ENCODE measurements at places on chromosomes 6 and 20. TPM values are rescaled to one million over a fixed set of nuclear protein-coding genes. Genes with fewer than 3 reads are reported as not detected.

Gene CYP24A1
- total RNA-seq, result 0.12 TPM

Gene STMND1
- total RNA-seq, result not detected

Gene C6orf163
- 1.8 TPM for total RNA-seq

Gene PRR18
- total RNA-seq, result not detected

Gene IL17A
- not detected for total RNA-seq

Gene KIF25
- total RNA-seq, result not detected

Gene EYA4
- not detected for total RNA-seq

Gene GUCA1A
- not detected for total RNA-seq

Gene SRMS
- 0.23 TPM for total RNA-seq

Gene NCOA5
- 18.0 TPM for total RNA-seq

Gene UNC5CL
- 4.4 TPM for total RNA-seq

Gene TGM2
- total RNA-seq, result 0.33 TPM

Gene RBM24
- not detected for total RNA-seq

DNA sequence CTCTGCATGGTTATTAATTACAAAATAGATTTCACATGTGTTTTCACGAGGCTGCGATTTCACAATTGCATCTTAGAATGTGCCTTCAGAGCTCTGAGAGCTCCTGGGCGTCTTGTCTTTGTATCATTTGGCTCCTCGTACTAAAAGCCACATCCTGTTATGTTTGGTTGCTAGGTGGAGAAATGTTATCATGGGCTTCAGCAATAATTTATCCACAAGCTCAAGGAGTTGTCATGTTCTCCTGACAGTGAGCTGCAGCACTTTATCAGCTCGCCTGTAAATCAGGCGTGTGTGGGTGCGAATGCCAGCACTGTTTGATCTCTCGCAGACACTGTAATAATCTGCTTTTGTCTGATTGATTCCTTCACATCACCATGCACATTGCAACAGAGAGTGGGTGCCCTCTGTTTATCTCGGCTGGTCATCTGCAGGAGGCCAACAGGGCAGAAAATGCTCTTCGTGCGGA is 218.6 kb upstream of the ZFP64 start:
- no peaks in the 10 kb centered on the region for H3K36me3 ChIP-seq
- H3K27me3 ChIP-seq, result no peaks in the 10 kb centered on the region
- peak; percentile 91 for DNase-seq

DNA sequence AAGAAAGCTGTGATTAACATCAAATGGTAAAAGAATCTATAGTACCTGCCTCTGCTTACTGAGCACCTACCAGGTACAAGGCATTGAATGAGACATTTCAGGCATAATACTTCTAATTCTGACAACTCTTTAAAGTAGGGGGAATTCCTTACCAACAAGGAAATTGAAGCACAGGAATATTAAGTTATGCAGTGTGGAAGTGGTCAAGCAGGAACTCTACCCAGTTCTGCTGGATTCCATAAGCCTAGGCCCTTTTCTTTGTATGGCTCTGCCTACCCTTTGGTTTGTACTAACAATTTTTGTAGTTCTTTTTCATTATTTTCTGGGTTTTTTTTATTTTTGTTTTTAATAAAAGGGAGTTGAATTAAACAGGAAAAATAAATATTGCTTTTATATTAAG is 114.5 kb downstream of the MAP3K5 start:
- no peak overlapping the region for H3K27ac ChIP-seq
- H3K27me3 ChIP-seq, result no peaks in the 10 kb centered on the region
- no peaks in the 10 kb centered on the region for H3K4me1 ChIP-seq
- H3K4me3 ChIP-seq, result no peak overlapping the region

- H3K27me3 ChIP-seq, result no peaks in the 10 kb centered on the region
- DNase-seq, result peak; percentile 11
- H3K36me3 ChIP-seq, result no peaks in the 10 kb centered on the region
- peaks cover 20% of the 10 kb centered on the region for H3K4me1 ChIP-seq
- no peak overlapping the region for H3K4me3 ChIP-seq
These were observed 70.2 kb upstream of the CD93 start for GRCh38 chr20:23156170-23156841.

DNA sequence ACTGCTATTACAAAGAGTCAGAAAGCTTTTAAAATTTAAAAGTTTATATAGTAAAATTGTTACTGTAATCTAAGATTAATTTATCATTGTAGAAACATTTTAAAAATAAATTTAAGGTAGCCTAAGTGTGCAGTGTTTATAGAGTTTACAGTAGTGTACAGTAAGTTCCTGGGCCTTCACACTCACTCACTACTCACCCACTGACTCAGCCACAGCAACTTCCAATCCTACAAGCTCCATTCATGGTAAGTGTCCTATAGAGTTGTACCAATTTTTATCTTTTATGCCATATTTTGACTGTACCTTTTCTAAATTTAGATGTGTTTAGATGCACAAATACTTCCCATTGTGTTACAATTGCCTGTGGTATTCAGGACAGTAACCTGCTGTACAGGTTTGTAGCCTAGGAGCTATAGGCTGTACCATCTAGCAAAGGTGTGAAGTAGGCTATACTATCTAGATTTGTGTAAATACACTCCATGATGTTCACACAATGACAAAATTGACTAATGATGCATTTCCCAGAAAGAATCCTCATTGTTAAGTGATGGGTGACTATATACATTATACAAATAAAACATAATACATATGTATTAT is 10.2 kb upstream of the TMEM170B start:
- peaks cover 3% of the 10 kb centered on the region for H3K27me3 ChIP-seq
- no peaks in the 10 kb centered on the region for H3K4me1 ChIP-seq
- H3K4me3 ChIP-seq, result no peak overlapping the region
- no peak for DNase-seq

- H3K4me3 ChIP-seq, result no peak overlapping the region
- H3K27ac ChIP-seq, result no peak overlapping the region
- H3K4me1 ChIP-seq, result no peaks in the 10 kb centered on the region
- H3K36me3 ChIP-seq, result no peaks in the 10 kb centered on the region
- H3K27me3 ChIP-seq, result no peaks in the 10 kb centered on the region
These were observed 127.9 kb upstream of the AGPAT4 start for GRCh38 chr6:161401587-161402309.

DNA sequence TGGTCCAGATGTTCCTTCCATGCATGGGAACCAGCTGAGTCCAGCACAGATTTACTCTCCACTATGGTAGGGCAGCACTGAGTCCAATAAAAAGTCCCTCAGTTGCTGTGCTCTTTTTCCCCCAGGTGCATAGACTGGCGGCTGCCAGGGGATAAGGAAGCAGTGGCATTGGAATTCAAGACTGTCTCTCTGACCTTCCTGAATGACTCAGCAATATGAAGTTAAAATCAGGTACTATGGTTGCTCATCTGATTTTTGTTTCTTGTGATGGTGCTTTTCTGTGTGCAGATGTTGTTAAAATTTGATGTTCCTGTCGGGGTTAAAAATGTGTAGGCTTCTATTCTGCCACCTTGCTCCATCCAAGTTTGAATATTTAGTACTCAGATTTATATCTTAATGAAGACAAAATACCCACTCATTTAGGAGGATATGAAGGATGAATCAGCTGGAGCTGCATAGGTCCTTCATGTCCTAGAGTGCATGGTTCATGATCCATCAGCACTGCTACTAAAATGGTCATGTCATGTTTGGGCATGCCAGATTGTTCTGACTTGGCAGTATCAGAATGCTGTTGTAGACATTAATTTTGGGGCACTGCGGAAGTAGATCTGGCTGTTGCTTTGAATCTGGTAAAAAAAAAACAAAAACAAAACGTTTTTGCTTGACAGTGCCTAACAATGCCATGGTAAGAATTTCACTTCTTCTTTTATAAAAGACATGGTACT is 321.2 kb upstream of the MAP3K7 start:
- H3K36me3 ChIP-seq, result no peaks in the 10 kb centered on the region
- no peaks in the 10 kb centered on the region for H3K4me1 ChIP-seq
- DNase-seq, result no peak
- H3K27ac ChIP-seq, result no peak overlapping the region
- H3K27me3 ChIP-seq, result no peaks in the 10 kb centered on the region
- H3K4me3 ChIP-seq, result no peak overlapping the region

- no peaks in the 10 kb centered on the region for H3K27me3 ChIP-seq
- DNase-seq, result no peak
- H3K4me3 ChIP-seq, result no peak overlapping the region
- H3K27ac ChIP-seq, result no peak overlapping the region
These were observed 19.0 kb upstream of the STX11 start for GRCh38 chr6:144131248-144131709.

DNA sequence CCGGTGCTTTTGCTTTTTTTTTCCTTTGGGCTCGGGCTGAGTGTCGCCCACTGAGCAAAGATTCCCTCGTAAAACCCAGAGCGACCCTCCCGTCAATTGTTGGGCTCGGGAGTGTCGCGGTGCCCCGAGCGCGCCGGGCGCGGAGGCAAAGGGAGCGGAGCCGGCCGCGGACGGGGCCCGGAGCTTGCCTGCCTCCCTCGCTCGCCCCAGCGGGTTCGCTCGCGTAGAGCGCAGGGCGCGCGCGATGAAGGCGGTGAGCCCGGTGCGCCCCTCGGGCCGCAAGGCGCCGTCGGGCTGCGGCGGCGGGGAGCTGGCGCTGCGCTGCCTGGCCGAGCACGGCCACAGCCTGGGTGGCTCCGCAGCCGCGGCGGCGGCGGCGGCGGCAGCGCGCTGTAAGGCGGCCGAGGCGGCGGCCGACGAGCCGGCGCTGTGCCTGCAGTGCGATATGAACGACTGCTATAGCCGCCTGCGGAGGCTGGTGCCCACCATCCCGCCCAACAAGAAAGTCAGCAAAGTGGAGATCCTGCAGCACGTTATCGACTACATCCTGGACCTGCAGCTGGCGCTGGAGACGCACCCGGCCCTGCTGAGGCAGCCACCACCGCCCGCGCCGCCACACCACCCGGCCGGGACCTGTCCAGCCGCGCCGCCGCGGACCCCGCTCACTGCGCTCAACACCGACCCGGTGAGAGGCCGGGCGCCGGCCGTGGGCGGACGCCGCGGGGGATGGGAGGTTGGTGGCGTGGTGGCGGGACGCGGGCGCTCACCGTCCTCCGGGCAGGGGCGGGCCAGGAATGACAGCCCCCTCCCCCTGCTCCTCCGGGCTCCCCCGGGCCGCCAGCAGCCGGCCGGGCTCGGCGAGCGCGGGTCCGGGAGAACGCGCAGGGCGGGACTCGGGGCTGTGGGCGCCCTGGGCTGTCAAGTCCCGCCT is 606 bp downstream of the ID4 start:
- peaks cover 12% of the 10 kb centered on the region for H3K4me1 ChIP-seq
- peaks cover 46% of the 10 kb centered on the region for H3K27me3 ChIP-seq
- no peak overlapping the region for H3K27ac ChIP-seq
- H3K4me3 ChIP-seq, result no peak overlapping the region

DNA sequence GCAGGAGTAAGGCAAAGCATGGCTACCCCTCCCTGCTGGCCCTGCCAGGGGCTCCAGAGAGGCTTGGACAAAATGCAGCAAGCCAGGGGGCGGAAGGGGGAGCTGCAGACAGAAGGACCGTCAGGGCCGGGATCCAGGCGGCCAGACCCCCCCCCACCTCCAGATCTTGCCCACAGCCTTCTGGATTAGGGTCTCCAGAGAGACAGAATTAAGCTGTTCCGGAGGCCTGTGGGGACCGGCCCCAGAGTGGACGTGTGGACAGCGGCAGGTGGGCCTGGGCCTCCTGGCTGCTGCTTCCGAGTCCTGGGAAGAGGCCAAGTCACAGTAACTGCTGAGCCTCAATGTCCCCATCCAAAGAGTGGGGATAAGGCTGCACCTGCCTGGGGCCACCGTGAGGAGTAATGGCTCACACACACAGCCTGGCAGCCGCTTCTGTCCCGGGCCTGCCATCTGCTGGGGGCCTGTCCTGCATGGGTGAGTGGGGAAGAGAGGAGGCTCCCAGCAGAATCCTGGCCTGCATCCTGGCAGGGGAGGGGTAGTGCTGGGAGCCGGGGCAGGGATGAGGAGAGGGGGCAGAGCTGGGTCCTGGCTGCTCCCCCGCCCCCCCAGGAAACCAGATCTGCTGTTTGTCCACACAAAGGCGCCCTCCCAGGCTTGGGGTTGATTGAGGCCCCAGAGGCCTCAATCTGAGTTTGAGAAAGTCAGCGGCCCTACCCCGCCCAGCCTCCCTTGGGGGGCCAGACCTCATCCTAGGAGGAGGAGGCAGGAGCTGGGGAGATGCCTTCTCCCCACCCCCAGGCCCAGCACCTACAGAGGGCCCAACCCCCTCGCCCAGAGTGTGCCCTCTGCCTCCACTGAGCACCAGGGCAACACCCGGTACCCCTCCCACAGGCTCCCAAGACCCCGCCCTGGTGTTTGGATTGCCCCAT is 3.9 kb downstream of the LAMA5 start:
- H3K27ac ChIP-seq, result no peak overlapping the region
- H3K27me3 ChIP-seq, result peaks cover 16% of the 10 kb centered on the region
- no peak for DNase-seq
- H3K36me3 ChIP-seq, result no peaks in the 10 kb centered on the region

GRCh38 chr6:39518221-39518620 is 195.7 kb upstream of the KCNK16 start:
- no peaks in the 10 kb centered on the region for H3K4me1 ChIP-seq
- H3K36me3 ChIP-seq, result no peaks in the 10 kb centered on the region
- no peak for DNase-seq
- H3K4me3 ChIP-seq, result no peak overlapping the region

GRCh38 chr6:112846681-112847080 is 499.6 kb downstream of the RFPL4B start:
- H3K27ac ChIP-seq, result no peak overlapping the region
- no peak for DNase-seq
- no peaks in the 10 kb centered on the region for H3K36me3 ChIP-seq
- H3K4me3 ChIP-seq, result no peak overlapping the region
- H3K27me3 ChIP-seq, result no peaks in the 10 kb centered on the region
- H3K4me1 ChIP-seq, result no peaks in the 10 kb centered on the region

GRCh38 chr6:69064226-69064625 is 429.1 kb downstream of the ADGRB3 start:
- H3K27me3 ChIP-seq, result no peaks in the 10 kb centered on the region
- no peak overlapping the region for H3K27ac ChIP-seq
- H3K36me3 ChIP-seq, result no peaks in the 10 kb centered on the region

DNA sequence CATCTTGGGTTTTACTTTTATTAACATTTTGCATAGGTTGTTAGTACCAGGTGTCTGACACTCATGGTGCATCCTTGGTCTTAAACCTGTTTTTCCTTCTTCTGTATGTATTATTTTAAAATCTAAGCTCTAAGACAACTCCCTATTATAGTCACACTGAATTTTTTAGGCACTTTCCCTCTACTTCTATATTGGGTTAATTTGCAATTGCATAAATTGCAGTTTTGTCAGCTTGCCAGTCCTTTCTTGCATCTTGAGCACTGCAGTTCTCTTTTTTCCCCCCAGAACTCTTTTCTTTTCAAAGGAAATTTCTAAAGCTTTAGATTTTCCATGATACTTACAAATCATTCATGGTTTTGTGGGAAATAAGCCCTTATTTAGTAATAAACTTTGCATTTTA is 70.6 kb downstream of the ZNF292 start:
- H3K36me3 ChIP-seq, result peaks cover 27% of the 10 kb centered on the region
- H3K4me1 ChIP-seq, result no peaks in the 10 kb centered on the region
- H3K27me3 ChIP-seq, result no peaks in the 10 kb centered on the region
- H3K27ac ChIP-seq, result no peak overlapping the region
- no peak for DNase-seq

GRCh38 chr20:60921022-60921622 is 330.9 kb upstream of the CDH4 start:
- DNase-seq, result no peak
- no peak overlapping the region for H3K4me3 ChIP-seq
- H3K36me3 ChIP-seq, result no peaks in the 10 kb centered on the region
